ENCODE measurements at places on chromosomes 4 and X. TPM values are rescaled to one million over a fixed set of nuclear protein-coding genes. Genes with fewer than 3 reads are reported as not detected.

TAF7L gene
- total RNA-seq = not detected

FANCB gene
- 16.5 TPM for total RNA-seq

- H3K36me3 ChIP-seq = no peaks in the 10 kb centered on the region
- no peak overlapping the region for H3K27ac ChIP-seq
- H3K27me3 ChIP-seq = no peaks in the 10 kb centered on the region
- H3K4me1 ChIP-seq = no peaks in the 10 kb centered on the region
- H3K4me3 ChIP-seq = no peak overlapping the region
- DNase-seq = no peak
Measured at GRCh38 chr4:86319390-86319789, 40.5 kb downstream of the MAPK10 start.

FRMD7 gene
- total RNA-seq = not detected

DNA sequence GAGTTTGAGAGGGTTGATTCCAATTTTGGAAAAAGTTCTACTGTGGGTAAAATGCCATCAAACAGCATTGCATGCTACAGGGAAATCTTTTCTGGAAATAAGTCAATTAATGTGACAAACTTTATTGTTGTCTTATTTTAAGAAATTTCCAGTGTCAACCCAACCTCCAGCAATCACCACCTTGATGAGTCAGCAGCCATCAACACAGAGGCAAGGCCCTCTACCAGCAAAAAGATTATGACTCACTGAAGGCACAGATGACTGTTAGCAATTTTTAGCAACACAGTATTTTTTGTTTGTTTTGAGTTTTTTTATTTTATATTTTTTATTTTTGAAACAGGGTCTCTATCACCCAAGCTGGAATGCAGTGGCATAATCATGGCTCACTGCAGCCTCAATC is 165.4 kb upstream of the C1QTNF7 start:
- DNase-seq = peak; percentile 49
- no peak overlapping the region for H3K4me3 ChIP-seq
- no peak overlapping the region for H3K27ac ChIP-seq

RBM46 gene
- not detected for total RNA-seq

GRCh38 chr4:156495836-156496235 is 475.8 kb downstream of the PDGFC start:
- DNase-seq = no peak
- H3K27me3 ChIP-seq = no peaks in the 10 kb centered on the region
- H3K4me1 ChIP-seq = no peaks in the 10 kb centered on the region
- no peak overlapping the region for H3K4me3 ChIP-seq
- no peaks in the 10 kb centered on the region for H3K36me3 ChIP-seq

DNA sequence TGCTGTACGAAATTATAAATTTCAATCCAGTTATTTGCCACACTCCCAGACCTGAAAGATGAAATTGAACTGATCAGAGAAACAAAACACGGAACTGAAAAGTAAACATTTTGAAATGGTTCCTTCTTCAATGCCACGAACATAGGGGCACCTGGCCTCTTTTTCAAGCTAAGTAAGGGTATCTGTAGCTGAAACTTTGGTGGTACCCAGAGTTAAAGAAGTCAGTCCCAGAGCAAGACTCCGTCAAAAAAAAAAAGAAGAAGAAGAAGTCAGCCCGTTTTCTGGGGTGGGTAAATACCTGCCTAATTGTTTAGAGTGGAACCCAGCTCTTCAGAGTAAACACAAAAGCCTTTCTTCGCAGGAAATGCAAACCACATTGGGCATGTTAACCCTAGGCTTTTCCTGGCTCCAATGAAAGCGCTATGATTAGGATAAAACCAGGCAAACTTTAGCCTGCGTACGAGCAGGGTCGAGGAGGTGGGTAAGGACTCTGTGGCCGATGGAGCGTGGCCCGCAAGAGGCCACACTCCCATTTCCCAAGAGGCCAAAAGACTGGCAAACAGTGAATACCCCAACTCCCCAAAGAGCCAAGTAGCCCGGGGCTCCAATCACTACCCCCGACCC is 1.3 kb downstream of the ANTXR2 start:
- H3K4me1 ChIP-seq = peaks cover 69% of the 10 kb centered on the region
- H3K4me3 ChIP-seq = peak overlapping the region; percentile 84
- H3K36me3 ChIP-seq = peaks cover 5% of the 10 kb centered on the region
- no peak for DNase-seq
- H3K27me3 ChIP-seq = peaks cover 2% of the 10 kb centered on the region

GRCh38 chr4:151193414-151193813 is 83.5 kb upstream of the PRSS48 start:
- H3K36me3 ChIP-seq = no peaks in the 10 kb centered on the region
- H3K27ac ChIP-seq = no peak overlapping the region
- H3K4me3 ChIP-seq = no peak overlapping the region
- no peaks in the 10 kb centered on the region for H3K4me1 ChIP-seq

DNA sequence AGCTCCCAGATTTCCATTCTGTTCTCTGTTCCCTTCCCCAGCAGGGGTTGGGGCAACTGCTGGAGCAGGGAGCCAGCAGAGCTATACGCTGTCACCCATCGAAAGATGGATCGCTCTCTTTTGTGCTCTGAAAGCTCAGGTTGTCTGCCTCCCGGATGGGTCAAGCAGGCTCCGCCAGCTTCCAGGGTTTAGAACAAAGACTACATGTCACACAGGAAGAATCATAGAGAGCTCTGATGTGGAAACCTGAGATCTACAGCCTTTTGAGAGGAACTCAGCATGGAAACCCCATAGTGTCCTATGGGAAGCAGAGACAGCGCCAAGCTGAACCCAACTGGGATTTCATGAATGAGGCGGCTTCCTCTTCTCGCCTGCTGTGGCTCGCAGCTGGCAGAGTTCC is 205.4 kb downstream of the HS3ST1 start:
- no peaks in the 10 kb centered on the region for H3K4me1 ChIP-seq
- DNase-seq = no peak
- no peak overlapping the region for H3K4me3 ChIP-seq
- H3K27ac ChIP-seq = no peak overlapping the region
- H3K36me3 ChIP-seq = no peaks in the 10 kb centered on the region

DNA sequence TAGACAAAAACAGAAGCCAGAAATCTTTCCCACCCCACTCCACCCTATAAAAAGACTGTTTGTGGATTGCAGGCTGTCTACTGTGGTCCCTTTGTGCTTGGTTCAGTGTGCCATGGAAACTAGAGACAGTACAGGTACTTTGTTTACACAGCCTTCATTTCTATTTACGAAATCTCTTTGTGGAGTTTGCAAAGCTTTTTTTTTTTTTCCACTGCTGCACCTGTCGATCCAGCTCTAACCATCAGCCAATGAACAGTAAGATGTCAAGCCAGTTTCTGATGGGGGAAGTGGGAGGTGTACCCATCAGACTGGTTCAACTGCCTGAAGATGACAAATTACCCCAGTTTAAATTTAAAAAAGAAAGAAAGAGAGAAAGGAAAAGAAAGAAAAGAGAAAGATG is 20.2 kb upstream of the LRBA start:
- H3K36me3 ChIP-seq = no peaks in the 10 kb centered on the region
- H3K27me3 ChIP-seq = no peaks in the 10 kb centered on the region
- H3K27ac ChIP-seq = no peak overlapping the region
- no peak for DNase-seq
- H3K4me1 ChIP-seq = peaks cover 27% of the 10 kb centered on the region

DNA sequence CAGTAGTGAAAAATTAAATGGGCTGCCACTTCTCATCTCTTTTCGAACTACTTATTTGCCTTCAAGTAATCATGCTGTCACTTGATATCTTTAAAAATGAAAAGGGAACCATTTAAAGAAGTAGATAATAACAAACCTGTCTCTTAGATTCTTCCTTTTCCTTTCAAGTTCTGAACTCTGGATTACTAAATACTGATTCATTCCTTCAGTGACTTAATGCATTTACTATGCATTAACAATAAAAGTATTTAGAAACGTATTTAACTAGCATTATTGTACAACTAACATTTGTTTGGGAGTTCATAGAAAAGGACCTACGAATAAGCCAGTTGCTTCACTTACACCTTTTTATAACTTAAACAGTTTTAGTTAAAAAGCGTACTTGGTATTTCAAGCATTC is 61.1 kb upstream of the RAB33B start:
- H3K36me3 ChIP-seq = peaks cover 34% of the 10 kb centered on the region
- H3K4me1 ChIP-seq = no peaks in the 10 kb centered on the region
- no peak overlapping the region for H3K27ac ChIP-seq
- no peak for DNase-seq
- no peak overlapping the region for H3K4me3 ChIP-seq

DNA sequence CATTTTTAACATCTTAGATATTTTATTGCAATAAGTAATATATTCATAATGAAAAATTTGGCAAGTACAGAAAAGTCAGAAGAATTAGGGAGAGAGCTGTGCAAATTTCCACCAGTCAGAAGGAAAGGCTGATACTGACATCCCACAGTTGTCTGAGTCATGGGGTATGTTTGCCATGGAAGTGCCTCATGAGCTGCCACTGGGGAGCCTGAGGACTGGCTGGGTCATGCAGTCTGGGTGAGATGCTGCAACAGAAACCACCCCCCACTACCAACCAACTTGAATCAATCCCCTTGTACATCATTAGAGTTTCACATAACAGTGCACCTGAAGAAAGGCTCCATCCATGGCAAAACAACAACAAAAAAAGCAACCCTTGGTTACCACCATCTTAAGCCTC is 45.2 kb upstream of the ENPP6 start:
- H3K4me1 ChIP-seq = peaks cover 37% of the 10 kb centered on the region
- no peak for DNase-seq
- H3K4me3 ChIP-seq = no peak overlapping the region

ZDHHC15 gene
- total RNA-seq = 0.21 TPM

DNA sequence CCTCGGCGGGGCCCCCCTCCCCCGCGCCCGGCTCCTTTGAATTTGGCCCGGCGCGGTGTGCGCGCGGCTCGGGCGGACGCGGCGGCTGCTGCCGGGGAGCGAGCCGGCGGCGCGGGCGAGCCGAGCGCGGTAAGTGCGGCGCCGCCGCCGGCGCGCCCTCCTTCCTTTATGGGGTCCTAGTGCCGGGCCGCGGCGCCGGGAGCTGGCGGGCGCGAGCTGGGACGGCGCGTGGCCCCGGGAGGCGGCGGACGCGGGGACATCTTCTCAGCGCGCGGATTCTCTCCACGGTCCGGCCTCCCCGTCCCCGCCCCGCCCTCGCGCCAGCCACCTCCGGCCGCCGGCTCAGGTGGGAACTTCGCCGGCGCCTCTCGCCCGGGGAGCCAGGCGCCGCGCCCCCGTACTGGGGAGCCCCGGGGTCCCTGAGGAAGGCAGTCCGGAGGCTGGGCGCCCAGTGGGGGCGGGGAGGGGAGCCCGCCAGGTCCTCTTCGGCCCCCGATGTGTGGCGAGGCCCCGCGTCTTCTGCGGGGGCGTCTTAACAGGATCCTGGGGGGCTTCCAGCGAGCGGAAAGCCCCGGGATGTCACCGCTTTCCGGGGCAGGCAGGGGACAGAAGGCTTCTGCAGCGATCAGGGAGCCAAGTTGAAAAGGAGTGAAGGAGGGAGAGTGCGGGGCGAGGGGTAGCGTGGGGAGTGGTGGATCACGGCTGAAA is 98.4 kb upstream of the TENM3 start:
- H3K36me3 ChIP-seq = peaks cover 2% of the 10 kb centered on the region
- H3K27ac ChIP-seq = no peak overlapping the region
- H3K4me3 ChIP-seq = peak overlapping the region; percentile 63
- H3K4me1 ChIP-seq = peaks cover 18% of the 10 kb centered on the region
- peaks cover 58% of the 10 kb centered on the region for H3K27me3 ChIP-seq

CPLX1 gene
- total RNA-seq = 0.48 TPM

DNA sequence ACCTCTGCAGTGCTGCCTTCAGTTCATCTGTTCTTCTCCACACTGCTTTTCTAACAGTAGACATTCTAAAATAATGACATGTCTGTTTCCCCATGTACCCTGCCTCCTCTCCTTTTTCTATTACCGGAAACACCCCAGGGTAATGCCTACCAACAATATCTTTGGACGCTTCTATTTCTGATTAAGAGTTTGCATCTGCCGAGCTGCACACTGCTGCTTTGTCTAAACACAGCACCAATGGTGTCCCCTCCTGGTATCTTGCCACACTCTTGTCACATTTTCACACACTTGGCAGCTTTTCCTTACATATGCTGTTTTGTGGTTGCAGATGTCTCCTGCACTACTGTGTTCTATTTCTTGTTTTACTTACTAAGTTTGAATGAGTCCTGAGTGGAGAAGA is 288.8 kb downstream of the GRIA2 start:
- no peaks in the 10 kb centered on the region for H3K36me3 ChIP-seq
- DNase-seq = no peak
- H3K27ac ChIP-seq = no peak overlapping the region
- no peak overlapping the region for H3K4me3 ChIP-seq

- peaks cover under 1% of the 10 kb centered on the region for H3K27me3 ChIP-seq
- DNase-seq = no peak
- H3K36me3 ChIP-seq = no peaks in the 10 kb centered on the region
Measured at GRCh38 chr4:163404580-163404979, 60.9 kb downstream of the NPY5R start.

- no peak for DNase-seq
- H3K4me3 ChIP-seq = no peak overlapping the region
- peaks cover 21% of the 10 kb centered on the region for H3K36me3 ChIP-seq
- no peak overlapping the region for H3K27ac ChIP-seq
Measured at GRCh38 chrX:63664741-63665140, 120.3 kb downstream of the ARHGEF9 start.

DNA sequence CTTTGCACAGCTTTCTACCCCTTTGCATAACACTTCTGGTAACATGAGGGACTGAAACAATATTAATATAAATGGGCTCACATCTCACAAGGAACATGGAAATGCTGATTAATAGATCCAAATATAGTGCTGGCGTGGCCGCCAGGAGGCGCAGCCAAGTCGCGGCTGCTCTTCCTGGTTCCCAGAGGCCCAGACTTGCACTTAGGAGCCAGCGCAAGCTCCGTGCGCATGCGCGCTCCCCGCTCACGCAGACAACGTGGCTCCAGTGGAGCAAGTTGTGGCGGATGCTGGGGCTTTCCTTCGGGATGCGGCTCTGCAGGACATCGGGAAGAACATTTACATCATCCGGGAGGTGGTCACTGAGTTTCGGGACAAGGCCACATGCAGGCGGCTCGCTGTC is 318.3 kb upstream of the SLC7A11 start:
- no peak overlapping the region for H3K4me3 ChIP-seq
- H3K27ac ChIP-seq = no peak overlapping the region
- H3K4me1 ChIP-seq = no peaks in the 10 kb centered on the region

NWD2 gene
- total RNA-seq = not detected

DNA sequence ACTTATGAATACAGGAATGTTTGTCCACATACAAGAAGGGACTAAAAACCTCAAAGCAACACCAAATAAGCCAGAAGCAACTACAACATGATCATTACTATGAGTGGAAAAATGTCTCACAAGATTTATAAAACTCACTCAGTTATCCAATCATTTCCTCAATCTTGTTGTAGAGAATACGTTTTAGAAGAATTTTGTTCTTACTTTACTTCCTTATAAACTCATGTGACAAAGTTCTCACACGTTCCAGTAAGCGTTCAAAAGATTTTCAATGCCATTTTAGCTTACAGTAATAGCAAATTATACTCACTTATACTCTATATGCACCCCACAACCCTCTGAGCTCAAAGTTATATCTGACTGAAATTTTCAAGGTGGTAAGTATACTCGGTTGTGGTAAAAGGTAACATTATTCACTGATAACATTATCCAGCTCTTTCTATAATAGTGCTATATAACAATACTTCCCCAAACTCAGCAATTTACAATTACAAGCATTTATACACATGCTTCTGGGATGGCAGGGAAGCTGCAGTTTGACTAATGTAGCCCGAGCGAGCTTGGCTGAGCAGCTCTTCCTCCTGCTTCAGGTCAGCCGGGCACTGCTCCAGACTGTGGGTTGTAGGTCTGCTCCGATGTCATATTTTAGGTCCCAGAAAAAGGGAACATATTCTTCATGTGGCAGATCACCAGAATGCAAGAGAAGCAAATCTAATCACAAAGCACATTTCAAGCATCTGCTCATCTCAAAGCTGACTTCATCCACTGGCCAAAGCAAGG is 226.3 kb downstream of the RCHY1 start:
- H3K27ac ChIP-seq = no peak overlapping the region
- H3K36me3 ChIP-seq = no peaks in the 10 kb centered on the region
- H3K27me3 ChIP-seq = no peaks in the 10 kb centered on the region
- DNase-seq = no peak
- H3K4me3 ChIP-seq = no peak overlapping the region

All from activated naive CD4-positive, alpha-beta T cell treated with anti-CD3 and anti-CD28 coated beads for 36 hours (primary cell).